ENCODE measurements at places on chromosomes 6 and 20.

DNA sequence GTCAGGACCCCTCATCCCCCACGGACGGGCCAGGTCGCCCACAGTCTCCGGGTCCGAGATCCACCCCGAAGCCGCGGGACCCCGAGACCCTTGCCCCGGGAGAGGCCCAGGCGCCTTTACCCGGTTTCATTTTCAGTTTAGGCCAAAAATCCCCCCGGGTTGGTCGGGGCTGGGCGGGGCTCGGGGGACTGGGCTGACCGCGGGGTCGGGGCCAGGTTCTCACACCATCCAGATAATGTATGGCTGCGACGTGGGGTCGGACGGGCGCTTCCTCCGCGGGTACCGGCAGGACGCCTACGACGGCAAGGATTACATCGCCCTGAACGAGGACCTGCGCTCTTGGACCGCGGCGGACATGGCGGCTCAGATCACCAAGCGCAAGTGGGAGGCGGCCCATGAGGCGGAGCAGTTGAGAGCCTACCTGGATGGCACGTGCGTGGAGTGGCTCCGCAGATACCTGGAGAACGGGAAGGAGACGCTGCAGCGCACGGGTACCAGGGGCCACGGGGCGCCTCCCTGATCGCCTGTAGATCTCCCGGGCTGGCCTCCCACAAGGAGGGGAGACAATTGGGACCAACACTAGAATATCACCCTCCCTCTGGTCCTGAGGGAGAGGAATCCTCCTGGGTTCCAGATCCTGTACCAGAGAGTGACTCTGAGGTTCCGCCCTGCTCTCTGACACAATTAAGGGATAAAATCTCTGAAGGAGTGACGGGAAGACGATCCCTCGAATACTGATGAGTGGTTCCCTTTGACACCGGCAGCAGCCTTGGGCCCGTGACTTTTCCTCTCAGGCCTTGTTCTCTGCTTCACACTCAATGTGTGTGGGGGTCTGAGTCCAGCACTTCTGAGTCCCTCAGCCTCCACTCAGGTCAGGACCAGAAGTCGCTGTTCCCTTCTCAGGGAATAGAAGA, 978 bp downstream of the HLA-A start:
- no peak for DNase-seq

DNA sequence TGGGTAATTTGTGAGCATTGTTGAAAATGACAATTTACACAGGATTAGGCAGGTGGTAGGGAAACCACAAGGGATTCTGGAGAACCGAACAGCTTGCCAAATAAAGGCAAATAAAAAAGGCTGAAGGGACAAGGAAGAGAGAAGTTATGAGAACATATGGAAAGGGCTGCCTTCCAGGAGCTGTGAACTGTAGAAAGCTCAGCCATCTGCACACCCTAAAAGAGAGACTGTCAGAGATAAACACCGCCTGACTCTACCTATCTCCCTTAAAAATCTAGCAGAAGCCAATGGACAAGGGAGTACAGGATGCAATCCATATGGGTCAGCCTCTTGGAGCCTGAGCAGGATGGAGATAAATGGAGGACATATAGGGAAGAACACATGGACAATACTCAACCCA, 12.7 kb upstream of the SLC17A1 start:
- DNase-seq: no peak

DNA sequence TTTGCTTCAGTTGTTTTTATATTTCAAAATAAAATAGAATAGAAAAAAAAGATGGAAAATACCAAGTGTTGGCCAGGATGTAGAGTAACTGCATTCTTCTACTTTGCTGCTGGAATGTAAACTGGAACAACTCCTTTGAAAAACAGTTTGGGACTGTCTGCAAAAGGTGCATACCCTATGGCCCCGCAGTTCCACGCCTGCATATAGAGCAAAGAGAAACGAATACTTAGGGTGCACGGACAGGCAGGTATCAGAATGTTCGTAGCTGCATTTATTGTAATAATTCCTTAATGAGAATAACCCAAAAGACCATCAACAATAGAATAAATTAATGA, 603 bp upstream of the RAB23 start:
- no peak for DNase-seq

DNA sequence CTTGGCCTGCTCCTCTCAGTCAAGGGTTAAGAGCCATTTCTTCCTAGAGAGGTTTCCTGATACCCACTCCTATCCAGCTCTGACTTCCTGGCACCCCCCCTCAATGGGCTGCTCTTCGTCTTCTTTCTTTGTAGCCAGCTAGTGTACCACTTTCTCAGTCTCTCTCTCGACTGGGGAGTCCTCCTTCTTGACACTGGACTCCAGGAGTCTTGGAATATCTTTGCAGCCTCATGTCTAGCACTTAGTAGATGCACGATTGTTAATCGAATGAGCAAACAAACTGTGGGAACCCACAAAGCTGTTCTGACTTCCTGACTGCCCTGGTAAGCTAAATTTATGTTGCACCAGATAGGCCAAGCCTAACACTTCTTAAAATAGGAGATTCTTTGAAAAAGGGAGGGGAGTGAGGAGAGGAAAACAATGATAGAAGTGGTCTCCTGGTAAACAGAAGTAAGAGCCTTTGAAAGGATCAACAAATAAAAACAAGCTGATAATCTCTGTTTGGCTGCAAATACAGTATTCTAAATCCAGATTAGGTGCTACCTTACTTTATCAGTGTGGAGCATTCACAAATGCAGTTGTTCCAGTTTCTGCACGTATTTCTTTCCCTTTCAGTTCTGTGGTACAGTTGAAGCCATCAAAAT, 160.1 kb upstream of the CITED2 start:
- DNase-seq: no peak

DNA sequence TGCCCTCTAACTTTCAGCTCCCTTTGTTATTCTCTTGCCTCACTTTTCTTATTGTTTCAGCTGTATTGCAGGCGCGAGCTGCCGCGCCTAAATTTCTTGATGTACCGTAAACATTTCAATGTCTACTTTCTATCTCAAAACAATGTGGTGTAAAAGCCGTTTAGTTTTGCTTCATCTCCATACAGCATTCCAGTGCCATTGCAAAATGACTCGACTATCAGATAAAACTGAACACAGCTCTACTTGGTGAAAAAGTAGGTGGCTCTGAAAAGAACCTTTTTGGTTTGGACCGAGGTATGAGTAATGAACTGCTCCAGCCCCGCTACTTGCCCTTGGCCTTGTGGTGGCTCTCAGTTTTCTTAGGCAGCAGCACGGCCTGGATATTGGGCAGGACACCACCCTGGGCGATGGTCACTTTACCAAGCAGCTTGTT, 74.6 kb downstream of the OR2B2 start:
- DNase-seq: no peak

GRCh38 chr20:5008759-5009158, 7.4 kb upstream of the SLC23A2 start:
- no peak for DNase-seq

DNA sequence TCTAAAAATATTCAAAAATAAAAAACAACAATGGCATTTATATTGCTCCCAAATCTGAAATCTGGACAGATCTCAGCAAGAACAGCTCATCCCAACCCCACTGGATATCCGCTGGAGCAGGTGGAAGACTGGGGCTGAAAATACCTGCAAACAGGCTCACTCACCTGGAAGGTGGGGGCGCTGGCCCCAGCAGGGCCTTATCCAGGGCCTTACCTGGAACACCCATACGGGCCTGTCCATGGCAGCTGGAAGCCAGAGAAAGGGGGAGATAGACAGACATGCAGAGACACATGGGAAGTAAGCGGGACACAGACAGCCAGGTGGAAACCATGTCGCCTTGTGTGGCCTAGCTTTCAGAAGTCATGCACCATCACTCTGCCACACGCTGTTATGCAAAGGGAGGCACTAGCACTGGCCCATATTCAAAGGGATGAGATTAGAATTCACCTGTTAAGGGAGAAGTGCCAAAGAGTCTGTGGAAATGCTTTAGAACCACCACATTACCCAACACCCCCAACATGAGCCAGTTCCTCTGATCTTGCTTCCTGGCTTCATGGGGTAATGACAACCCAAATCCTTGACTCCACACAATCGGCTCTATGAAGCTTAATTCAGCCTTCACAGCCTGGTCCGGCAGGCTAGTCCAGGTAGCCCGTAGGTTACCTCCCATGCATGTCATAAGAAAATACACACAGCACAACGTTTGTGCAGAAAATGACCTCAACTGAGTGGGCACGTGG, 99.0 kb upstream of the CDYL start:
- no peak for DNase-seq

- DNase-seq: no peak
These were observed 70.1 kb downstream of the RAMACL start for GRCh38 chr6:166516251-166516884.

DNA sequence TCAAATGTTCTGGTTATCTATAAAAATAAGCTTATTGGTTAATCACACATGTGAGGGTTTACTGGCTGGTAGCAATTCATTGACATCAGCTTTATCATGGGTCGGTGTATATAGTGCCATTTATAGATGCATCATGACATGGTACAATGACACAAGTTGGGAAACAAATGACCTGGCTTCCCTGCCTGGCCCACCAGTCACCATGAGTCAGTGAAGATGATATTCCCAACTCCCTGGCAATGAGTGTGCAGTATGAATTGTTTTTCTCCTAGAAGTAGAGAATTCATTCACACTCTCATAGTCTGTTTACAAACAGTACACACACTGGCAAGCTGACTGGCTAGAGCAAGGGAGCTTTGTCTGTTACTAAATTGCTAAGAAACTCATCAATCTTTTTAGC, 37.2 kb upstream of the CALHM6 start:
- no peak for DNase-seq

DNA sequence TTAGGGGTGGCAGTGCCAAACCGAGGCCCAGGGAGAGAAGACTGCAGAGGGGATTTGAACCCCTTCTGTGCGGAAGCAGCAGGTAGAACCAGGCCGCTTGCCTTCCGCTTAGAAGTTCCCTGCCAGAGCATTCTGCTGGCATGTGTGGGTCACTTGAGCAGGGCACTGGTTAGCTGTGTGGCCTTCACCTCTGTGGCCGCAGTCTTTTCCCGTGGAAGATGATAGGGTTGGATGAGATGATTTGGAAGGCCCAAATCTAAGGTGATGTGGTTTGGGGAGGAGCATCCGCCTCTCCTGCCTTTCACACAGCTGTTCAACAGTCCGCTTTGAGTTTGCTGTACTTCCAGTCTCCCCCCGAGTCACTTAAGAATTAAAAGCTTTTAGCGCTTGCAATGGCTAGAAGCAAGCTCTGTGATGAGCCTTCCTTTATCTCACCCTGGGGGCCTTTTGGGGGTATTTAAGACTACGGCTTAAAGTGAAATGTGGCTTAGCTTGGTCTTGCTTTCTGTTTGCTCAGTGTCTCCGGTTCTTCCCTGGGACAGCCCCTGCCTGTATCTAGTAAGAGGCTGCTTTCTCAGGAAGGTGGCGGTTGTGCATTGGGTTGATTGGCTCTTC, 743 bp downstream of the CMTR1 start:
- DNase-seq: peak; percentile 43

GRCh38 chr20:38864662-38865061, 59.2 kb downstream of the PPP1R16B start:
- DNase-seq: no peak

DNA sequence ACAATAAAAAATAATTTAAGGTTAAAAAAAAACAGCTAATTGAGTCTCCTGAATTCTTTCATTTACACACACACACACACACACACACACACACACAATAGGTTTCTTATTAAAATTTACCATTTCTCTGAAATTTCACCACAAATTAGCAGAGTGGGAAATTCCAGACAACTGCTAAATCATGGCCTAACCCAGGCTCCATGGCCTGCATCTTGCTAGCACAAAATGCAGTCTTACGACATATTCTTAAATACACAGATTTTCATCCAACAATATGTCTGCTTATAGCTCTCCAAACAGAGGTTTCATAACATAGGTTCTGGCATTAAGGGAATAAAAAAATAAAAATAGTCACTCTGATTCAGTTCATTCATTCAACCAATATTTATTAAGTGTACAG, 46.9 kb downstream of the SOD2 start:
- DNase-seq: no peak

DNA sequence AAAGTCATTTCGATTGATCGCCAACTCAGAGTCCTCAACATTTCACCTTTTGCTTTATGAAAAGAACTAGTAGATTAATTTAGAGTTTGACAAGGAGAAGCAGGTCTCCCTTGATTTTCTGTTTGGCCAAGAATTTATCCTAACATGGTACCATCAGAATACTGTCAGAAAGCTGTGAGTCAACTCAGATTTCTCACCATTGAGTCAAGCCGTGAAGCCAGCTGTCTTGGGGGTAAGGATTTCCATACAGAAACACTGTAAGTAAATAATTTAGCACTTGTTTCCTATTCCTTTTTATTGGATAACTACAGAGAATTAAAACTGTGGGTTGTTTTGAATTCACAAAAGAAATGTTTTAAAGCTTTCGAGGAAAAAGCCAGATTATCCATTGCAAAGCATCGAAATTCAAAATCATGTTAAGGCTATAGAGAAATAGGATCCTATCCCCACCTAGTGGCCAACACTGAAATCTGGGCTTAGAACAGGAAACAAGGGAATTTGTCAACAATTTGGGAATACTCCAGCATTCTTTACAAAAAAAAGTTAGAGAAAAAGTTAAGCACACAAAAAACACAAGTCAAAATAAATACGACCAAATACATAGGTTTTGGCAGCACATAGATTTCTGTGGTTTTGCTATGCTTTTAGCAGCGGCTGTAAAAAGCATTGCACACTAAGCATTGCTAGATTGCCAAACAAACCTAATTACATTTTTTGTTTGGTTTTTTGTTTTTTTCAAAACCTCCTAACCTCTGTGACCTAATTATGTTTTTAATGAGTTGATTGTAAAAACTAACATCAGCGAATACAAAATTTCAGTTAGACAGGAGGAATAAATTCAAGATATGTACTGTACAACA, 44.2 kb downstream of the COL11A2 start:
- no peak for DNase-seq

DNA sequence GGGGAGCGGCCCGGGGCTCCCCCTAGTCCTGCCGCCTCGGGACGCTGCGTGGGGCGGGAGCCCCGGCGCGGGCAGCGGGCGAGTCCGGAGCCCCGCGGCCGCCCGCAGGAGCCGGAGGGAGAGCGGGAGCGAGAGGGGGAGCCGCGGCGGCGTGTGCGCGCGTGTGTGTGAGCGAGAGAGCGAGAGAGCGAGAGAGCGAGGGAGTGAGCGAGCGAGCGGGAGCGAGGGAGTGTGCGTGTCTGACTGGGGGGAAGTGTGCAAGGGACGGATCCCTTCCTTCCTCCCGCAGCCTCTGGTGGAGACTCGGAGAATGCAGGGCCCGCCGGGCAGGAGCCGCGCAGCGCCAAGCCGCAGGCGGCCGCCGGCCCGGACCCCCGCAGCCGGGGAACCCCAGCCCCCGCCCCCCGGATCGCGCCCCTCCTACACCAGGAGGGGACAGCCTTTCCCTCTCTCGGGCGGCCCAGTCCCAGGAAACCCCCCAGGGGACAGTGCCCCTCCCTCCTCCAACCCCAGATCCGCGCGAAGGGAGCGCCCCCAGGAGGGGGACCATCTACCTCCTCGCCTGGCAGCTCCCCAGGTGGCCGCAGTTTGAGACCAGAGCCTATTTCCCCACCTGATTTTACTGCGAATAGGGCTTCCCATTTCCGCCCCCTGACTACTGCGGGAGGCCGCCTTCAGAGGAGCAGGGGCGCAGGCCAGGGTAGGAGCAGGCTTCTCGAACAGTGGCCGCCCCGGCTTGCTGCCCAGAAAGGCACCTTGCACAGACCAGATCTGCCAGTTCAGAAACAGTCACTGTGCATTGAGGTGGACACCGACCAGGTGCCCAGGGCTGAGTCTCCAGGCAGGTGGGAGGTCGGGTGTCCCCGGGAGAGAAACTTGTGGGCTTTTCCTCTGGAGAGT, at the start of gene CDH22:
Gene CDH22, minus strand, starts transcription at position 241 of the 900 bp plus-strand sequence. CDS start 57,204 bp downstream, outside the sequence.
- DNase-seq: peak; percentile 60

Measured in GM12892 (cell line).